Activated CD4-positive, alpha-beta T cell treated with anti-CD3 and anti-CD28 coated beads, Interleukin-10, Interleukin-2, amounts not matched to agents 100 ng/mL and 50 ng/mL, durations not matched to agents 16 hours and 8 hours (primary cell): ENCODE measurements at places on chromosomes 6 and 20.
A peak's percentile ranks its signal among the peaks of the same experiment; 100 is the strongest.

- DNase-seq = no peak
Observed at GRCh38 chr20:51931371-51931781, 129.1 kb upstream of the SALL4 start.

DNA sequence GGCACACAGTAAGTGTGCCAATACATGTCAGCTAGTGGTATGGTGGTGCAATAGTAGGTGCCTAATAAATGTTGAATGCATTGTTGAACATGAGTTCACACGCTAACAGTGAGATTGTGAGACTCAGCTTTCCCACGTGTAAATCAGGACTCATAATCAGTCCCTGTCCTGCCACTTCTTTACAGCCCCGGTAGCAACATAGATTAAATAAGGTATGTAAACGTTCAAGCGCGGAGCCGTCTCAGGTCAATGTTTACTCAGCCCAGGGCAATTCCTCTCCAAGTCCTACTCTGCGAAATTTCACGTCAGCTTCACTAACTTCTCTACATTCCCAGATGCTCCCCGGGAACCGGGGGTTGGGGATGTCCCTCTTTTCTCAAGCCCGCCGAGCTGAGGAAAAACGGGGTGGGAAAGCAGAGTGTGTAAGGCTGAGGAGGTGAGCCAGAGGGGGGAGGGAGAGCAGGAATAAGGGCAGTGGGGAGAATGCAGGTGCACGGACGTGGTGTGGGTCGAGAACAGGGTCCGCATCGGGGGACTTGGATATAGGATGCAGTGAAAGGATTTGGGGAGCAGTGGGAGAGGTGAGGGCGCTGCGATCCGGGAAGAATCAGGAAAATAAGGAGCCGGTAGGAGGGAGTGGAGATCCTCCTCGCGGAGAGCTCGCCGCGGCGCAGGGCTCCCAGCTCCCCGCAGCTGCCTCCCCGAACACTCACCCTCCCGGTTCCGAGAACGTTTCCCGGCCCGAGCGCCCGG is 544 bp upstream of the TP53INP2 start:
- no peak for DNase-seq

- peak; percentile 63 for DNase-seq
Observed at GRCh38 chr6:42637681-42638080, 73.9 kb downstream of the UBR2 start.

DNA sequence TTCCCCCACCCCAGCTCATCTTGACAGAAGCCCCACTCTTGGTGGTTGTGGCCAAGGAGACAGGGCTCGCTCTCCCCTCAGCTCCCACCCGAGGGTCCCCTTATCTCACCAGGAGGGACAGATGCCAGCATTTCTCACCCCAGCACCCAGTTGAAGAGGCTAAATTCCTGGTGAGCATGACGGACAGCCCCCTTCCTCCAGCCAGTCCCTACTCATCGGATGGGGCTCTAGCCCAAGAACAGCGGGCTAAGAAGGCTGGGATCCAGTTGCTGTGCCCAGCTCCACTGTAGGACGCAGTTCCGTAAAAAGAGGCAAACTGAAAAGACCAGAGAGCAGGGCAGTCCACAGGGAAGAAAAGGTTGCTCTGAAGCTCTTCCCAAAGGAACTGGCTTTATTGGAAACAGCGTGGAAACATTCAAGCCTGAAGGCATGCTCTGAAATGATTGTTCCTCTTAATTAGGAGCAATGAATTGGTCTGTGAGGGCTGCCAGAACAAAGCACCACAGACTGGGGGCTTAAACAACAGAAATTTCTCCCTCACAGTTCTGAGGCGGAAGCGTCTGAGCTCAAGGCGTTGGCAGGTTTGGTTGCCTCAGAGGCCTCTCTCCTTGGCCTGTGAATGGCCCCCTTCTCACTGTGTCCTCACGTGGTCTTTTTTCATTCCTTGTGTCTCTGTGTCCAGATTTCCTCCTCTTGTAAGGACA is 17.9 kb upstream of the KIF25 start:
- no peak for DNase-seq

- no peak for DNase-seq
Observed at GRCh38 chr6:168197636-168198301, 118.8 kb upstream of the FRMD1 start.

DNA sequence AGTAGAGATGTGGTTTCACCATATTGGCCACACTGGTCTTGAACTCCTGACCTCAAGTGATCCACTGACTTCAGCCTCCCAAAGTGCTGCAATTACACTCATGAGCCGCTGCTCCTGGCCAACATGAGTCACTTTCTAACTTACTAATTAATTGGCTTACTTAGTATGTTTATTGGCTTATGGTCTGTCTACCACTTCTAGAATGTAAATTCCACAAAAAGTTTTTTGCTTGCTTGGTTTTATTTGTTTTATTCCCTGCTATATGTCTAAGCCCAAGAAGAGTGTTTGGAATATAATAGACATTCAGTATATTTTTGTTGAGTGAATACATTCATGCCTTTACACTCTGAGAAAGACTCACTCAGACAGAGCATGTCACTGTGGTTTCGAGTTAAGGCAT is 86.0 kb downstream of the SAMD3 start:
- DNase-seq = no peak

DNA sequence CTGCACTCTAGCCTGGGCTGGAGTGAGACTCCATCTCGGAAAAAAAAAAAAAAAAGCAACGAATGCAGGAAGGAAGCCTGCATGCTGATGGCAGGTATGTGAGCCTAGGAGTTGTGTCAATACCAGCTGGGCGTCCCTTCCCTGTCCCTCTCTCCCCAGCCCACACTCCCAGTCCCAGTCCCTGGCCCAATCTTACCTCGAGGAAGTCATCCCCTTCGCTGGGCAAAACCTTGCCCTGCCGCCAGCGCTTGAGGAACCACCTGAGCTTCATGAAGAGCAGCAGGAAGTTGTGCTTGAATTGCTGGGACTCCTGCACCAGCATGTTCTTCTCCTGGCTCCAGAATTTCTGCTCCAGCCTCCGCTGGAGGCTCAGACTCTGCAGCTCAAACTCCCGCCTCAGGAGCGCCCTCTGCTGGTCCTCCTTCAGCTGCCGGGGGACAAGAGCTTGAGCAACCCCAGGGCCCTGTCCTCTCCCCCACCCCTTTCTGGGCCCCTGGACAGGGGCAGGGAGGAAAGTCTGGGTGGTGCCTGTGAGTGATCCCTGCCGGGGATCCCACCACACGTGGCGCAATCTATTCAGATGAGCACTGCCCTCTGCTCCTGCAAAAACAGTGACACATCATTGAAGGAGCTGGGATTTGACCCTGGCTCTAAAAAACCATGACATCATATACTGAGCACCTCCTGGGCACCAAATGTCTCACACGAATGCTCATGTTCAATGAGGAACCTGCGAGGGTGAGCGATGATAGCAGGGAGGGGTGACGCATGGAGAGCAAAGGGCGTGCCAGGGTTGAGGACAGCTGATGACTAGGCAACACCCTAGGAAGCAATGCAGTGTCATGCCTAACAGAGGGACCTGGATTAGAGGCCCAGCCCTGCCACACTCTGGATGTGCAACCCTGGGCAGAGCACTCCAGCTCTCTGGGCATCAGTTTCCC is 35.0 kb upstream of the DSN1 start:
- peak; percentile 76 for DNase-seq

GRCh38 chr20:55684578-55684977 is 320.7 kb downstream of the CBLN4 start:
- DNase-seq = no peak

DNA sequence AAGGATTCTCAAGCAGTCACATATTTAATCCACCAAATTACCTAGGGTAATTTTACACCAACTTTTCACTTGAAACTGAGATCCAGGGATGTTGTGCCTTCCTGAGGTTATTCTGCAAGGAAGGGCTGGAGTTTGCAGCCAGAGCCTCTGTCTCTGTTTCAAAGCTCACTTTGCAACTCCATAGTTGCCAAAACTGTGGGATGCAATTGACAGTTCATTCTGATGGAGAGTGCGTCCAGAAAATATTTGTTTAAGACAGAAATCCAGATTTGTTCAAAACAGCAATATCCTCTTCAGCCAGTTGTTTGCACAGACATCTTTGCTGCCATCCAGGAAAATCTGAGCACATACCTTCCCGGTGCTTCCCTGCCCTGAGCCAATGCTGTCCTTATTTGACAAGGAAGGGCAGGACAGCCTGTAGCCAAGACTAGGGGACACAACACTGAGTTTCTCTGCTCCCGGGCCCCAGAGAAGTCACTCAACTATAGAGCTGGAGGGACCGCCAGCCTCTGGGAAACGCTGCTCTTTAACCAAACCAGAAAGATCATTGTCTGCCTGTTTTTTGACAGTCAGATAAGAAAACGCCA is 297.4 kb downstream of the HIVEP2 start:
- DNase-seq = no peak

DNA sequence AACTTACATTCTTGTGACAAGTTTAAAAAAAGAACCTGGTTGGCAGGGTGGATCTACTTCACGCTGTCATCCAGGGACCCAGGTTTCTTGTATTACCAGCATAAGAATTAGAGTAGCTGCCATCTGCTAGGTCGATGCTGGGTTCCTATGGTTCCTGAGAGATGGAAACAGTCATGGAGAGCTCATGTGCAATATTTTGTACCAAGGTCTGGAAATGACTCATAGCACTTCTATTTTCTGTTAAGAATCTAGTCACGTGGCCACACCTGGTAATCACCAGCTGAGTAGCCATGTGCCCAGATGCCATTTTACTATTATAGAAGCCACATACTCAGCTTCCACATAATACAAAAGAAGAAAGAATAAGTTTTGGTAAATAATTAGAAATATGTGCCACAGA is 171.3 kb downstream of the CD83 start:
- DNase-seq = no peak

DNA sequence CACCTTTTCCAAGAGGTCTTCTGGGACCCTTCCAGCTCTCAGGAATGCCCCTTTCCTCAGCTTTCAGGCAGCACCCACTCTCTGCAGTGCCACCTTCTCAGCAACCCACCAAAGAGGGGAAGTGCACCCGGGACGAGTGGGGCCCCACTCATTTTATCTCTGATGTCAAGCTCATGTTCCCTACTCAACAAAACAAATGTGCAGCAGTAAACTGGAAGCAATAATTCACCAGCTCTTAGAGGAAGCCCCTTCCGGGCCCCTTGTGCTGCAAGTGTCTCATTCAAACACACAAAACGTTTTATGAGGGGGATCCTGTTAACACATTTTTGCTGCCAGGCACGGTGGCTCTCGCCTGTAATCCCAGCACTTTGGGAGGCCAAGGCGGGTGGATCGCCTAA is 13.6 kb downstream of the GFOD1 start:
- no peak for DNase-seq

DNA sequence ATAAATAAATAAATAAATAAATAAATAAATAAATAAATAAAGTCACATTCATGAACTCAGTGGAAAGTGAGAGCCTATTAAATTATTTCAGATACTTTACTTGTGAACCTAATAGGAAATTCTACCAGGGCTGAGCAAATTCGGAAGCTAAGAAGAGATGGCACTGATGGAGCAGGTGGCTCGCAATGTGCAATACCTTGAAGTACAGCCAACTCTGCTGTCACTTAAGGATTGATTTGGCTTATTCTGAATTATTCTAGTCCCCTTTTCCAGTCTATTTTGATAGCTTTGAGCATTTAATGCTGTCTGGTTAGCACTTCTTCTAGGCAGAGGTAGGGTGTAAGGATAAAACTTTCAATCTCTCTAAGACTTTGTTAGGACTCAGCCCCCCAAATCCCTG is 395.8 kb upstream of the PLCB4 start:
- DNase-seq = no peak

- DNase-seq = no peak
Observed at GRCh38 chr20:50982363-50982762, 23.7 kb downstream of the MOCS3 start.

DNA sequence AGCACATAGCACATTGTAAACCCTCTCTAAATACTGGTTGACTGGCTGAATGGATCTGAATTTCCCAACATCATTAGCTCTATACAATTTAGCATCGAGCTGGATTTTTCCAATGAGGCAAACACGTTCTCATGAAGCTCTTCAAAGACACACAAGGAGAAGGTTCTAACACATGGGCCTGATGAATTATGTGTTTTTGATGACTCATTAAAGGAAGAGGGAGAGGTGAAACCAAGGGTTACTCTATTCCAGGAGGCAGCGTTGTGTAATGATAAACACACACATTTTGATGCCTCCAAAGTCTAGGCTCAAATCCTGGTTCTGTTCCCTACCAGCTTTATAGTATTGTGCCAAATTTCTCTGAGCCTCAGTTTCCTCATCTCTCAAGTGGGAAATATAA is 84.3 kb downstream of the PFDN4 start:
- DNase-seq = no peak

DNA sequence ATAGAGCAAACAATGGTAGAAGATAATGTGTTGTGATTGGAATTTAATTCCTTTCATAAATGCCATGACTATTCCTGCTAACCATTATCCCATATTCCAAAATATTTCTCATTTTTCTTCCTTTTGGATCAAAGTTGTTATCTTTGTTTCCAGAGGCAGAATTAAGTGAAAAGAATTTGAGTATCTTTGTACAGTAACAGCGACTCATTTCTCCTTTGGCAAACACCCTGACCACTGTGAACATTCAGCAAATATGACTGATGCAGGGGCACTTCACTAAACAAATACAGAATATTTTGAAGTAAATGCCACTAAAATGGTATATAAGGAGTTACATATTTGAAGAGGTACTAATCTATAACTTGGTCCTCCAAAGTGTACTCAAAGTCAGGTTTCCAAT is 105.0 kb upstream of the LAMP5 start:
- no peak for DNase-seq

- DNase-seq = no peak
Observed at GRCh38 chr20:50834599-50835005, 39.7 kb downstream of the BCAS4 start.

GRCh38 chr6:140230282-140230681 is 855.8 kb upstream of the CITED2 start:
- no peak for DNase-seq

DNA sequence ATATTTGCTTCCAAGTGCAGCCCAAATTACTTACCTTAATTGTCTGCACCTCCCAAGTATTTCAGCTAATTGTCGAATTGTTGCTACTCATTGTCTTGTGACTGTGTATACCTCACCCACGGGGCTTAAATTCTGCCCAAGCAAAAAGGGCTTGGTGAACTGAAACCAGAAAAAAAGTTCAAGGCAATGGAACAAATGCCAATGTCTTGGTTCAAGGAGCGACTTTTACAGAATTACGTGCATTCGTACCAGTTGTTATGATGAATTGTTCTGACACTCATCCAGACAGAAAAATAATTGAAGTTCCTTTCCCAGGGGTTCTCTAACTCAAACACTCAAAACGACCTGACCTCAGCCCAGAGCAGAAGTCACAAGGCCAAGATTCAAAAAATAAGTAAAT is 13.9 kb upstream of the PXDC1 start:
- DNase-seq = no peak

DNA sequence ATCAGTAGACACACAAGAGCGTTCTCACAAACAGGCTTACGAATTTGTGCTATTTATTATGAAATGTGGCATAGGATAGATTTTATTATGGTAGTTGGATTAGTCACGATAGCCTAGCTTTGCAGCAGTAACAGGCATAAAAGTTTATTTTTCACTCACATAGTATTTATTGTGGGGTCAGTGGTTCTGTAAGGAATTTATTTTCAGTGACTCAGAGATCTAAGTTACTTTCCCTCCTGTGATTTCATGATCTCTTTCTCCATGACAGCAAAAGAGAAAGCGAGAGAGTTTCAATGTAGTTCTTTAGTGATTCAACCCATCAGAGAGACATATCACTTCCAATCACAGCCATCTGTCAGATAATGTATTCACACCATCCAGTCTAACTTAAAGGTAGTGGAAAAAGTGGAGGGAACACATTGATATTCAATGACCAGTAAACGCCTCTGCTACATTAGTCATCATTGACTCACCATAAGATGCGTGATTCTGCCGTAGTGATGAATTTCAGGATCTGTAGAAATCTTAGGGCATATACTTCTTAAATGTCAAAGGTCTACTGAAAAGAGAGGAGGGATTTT is 605.5 kb downstream of the HDGFL1 start:
- DNase-seq = no peak
